ENCODE measurements at places on chromosomes 11 and 22.
A peak's percentile ranks its signal among the peaks of the same experiment; 100 is the strongest.

DNA sequence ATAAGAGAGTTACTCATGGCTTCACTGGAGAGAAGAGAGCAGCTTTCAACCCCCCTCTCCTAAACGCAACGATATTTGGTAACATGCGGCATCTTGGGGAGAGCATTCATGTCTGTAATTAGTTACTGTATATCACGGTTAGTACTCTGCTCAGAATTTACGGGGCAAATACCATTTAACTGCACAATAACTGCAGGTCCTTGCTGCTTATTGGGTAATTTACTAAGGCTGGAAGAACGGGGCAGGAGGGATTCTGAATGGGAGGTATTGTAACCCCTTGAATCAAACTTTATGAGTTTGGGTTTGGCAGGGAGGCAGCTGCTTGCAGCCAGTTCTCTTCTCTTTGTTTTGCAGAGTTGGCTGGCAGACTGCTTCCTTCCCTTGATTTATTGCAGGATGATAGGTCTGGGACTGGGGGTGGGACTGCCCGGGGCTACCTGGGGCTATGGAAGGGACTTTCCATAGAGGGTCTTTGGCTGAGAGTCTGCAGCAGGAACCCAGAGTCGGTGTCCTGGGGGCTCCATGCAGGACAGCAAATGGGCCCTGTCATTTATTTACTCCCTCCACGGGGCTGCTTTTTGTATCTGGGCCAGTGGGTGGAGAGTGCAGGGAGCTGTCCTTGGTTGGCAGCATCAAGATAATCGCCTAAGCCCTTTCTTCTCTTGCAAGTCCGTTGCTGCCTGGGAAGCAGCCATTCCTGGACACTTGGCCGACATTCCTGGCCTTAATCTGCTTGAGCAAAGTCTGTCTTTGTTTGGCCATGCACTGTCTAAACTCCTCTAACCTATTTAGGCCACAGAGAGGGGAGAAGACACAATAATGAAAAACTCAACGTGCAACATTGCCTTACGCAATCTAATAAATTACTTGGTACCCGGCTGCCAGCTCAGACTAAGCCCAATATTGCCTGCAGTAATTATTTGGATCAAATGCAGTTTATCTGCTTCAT is 188.9 kb downstream of the ST3GAL4 start:
- DNase-seq: peak; percentile 94

DNA sequence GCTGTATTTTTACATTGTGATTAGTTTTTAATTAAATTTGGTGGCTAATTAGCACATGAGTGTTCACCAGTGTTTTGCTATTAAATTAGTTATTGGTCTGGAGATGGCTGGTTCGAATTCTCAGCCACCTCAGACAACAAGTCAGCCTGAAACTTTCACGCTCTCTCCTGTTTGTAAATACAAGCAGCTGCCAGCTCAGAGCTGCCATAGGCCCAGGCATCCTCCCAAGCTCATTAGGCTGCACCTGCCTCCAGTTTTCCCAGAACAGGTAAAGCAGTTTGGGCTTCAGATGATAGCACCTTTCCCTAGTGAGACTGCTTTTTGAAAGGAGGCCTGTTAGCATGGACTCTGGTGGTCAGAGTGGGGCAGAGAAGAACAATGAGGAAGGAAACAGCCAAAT is 156.8 kb downstream of the NAV2 start:
- DNase-seq: no peak

- DNase-seq: no peak
Observed at GRCh38 chr11:114157476-114158050, 98.1 kb downstream of the ZBTB16 start.

DNA sequence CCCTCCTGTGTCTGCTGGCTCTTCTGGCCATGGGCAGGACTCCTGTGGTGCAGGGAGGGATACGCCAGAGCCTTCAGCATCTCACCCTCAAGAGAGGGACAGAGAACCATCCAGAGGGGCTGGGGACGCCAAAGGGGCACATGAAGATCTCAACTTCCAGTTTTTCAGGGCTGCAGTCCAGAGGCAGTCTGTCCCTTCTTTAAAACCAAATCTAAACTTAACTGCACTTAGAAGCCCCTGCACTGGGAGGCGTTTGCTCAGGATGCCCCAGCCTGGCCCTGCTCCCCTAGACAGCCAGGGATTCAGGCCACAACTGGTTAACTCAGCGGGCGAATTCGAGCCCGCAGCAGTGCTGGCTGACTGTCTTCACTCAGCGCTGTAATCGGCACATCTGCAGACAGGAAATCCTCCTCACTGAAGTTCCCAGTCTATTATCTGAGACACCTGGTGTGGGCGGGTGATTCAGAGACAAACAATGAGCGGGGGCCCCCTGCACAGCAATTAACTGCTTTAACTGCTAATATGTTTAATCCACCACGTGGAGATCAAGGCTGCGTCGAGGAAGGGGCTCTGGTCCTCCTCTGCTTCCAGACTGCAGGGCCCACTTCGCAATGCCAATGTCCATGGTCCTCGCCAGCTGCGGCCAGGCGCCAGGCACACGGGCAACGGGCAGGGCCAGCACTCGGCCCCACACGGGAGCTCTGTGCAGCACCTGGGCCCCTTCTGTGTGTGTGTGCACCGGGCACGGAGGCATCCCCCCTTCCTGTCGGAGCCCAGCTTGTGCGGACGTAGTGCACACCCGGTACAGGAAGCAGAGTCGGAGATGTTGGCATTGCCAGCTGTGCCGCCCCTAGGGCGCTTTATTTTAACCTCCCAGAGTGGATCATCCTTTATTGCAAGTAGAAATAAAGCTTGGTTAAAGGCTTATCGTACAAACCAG is 36.9 kb upstream of the GNB1L start:
- peak; percentile 95 for DNase-seq

DNA sequence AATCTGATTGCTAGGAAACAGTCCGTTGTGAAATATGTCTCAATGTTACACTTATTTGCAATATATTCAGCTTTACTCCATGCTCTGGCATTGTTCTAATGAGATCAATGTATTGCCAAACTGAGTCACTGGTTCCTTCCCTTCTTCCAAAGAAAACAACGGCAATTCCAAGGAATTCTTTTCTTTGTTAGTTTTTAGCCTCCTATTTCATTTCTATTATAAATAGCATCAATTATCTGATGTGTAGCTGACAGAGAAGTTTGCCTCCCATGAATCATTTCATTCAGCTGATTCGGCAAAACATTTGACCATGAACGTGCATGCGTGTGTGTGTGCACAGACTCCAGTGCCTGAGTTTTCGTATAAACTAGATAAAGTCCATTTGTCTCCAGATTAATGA is 346.8 kb downstream of the ETS1 start:
- DNase-seq: no peak

DNA sequence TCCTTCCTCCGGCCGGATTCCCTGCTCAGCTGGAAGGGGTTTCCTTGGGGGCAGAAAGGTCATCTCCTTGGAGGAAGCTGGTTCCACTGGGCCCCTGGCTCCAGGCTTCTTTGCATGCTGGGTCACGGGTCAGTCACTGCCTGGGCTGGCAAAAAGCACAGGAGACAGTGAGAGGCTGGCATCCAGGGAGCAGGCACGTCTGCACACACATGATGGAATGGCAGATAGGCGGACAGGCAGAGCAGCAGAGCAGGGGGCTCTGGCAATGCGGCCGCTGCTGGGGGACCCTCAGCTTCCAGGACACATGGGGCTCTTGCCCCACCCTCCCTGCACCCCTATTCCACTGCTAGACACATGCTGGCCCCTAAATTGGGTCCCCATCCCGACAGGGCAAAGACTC is 40.4 kb downstream of the C11orf58 start:
- no peak for DNase-seq

GRCh38 chr22:42178910-42179519 is 48.4 kb upstream of the CYP2D6 start:
- no peak for DNase-seq

DNA sequence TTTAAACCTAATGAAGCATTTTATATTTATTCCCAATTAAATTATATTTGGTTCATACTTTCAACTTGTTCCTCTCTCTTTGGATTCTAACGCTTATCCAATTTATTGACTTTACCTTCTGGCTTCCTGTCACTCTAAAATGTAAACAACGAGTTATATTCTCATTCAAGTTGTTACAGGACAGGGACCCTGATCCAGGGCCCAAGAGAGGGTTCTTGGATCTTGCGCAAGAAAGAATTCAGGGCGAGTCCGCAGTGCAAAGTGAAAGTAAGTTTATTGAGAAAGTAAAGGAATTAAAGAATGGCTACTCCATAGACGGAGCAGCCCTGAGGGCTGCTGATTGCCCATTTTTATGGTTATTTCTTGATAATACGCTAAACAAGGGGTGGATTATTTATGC is 405.6 kb upstream of the API5 start:
- DNase-seq: no peak

DNA sequence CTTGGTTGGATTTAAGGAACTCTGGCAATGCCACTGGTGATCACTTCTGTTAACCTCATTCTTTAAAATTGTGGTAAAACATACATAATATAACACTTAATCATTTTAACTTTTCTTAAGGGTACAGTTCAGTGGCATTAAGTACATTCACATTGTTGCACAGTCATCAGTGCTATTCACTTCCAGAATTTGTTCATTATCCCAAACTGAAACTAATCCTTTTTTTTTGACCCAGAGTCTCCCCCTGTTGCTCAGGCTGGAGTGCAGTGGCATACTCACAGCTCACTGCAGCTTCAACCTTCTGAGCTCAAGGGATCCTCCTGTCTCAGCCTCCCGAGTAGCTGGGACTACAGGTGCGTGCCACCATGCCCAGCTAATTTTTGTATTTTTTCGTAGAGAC is 10.6 kb downstream of the ELF5 start:
- DNase-seq: no peak

- DNase-seq: no peak
Observed at GRCh38 chr11:28833670-28834069, 725.5 kb downstream of the METTL15 start.

DNA sequence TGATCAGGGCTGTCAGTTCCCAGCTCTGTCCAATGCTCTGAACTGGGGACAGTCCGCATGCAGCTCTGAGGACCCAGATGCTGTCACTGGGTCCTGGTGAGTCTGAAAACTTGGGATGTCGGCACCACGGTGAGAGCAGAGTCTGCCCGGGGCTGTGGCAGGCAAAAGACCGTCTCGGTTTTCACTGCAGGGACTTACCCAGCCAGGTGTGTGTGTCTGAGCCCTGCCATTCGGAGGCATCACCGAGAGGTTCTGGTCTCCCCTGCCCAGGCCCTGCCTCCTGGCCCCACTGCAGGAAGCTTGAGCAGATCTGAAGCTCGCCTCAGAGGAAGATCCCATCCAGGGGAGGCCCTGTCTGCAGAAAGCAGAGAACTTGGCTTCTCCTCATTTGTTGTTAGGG is 5.2 kb downstream of the TP53AIP1 start:
- DNase-seq: no peak

DNA sequence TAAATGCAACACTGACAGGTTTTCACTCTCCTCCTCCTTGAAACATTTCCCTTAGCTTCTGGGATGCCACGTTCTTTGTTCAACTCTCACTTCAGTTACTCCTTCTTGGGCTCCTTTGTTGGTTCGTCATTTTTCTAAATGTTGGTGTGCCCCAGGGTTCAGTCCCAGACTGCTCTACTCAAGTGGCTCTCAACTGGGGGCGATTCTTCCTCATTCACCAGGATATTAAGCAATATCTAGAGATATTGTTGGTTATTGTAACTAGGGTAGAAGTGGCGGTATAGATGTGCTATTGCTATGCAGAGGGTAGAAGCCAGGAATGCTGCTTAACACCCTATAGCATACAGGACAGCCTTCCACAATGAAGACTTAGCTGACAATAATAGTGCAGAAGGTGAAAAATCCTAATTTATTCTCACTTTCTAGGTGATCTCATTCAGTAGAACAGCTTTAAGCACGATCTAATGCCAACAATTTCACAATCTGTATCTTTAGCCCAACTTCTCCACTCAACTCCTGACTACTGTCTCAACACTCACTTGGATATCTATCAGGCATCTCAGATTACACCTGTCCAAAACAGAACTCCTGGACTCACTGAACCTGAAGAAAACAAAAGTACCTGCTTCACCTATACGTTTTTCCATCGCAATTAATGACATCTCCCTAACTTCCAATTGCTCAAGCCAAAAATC is 4.6 kb downstream of the NUP160 start:
- no peak for DNase-seq

DNA sequence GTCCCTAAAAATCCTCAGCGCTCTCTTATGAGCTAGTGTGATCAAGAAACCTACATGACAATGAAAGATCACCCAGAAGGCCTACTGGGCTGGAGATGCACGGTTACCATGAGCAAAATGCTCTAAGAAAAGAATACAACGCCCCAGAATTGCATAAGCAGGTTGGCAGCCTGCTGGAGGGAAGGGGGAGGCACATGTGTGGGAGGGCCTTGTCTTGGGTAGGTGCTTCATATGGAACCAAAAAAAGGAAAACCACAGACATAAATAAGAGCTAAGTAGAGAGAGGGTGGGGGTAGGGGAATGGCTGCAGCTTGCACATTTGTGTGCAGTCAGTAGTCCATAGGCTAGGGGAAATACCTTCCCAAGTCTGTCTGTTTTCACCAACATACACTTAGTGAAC is 2.8 kb downstream of the SIAE start:
- no peak for DNase-seq

DNA sequence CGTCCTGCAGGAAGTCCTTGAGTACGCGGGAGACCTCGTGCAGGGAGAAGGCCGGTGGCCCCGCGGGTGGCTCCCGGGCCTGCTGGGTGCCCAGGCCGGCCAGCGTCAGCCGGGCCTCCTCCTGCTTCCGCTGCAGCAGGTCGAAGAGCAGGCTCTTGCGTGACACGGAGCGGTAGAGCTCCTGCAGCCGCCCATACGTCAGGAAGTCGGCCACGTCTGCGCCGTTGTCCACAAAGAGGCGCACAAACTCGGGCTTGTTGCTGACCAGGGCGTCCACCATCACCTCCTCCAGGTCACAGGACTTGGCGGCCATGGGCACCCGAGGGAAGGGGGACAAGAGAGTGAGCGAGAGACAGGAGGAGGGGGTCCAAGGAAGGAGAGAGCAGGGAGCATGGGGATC is 14.6 kb downstream of the TSSC4 start:
- DNase-seq: no peak

DNA sequence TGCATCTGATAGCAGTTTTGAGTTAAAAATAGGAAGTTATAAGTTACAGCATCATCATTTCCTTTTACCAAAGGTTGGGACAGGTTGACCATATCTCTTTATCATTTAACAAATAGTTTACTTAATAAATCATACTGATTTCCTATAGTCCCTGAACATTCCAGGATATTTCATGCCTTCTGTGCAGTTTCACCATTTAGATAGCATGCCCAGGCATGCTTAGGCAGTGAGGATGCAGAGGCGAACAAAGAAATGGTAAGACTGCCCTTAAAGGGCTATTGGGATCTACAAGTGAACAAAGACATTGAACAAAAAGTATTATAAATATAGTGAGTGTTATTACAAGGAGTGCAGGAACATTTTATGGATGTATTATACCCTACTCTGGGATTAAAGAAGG is 96.4 kb downstream of the PRMT3 start:
- DNase-seq: no peak

DNA sequence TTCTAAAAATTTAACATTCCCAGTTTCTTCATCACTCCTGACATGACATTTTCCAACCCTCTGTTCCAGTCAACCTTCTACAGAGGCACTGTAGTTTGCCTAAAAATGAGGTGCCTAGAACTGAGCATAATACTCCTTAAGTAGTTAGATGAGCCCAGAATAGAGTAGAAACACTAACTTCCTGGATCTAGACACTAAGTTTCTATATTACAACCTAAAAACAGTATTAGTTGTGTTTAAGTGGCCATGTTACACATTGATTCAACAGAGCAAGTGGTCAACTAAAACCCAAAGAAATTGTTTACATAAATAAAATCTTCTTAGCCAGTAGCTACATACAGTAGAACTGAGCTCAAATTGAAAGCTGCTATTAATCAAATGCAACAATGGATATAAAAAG is 1.3 kb downstream of the HPS5 start:
- no peak for DNase-seq
